Occipital lobe (tissue), 3 donors: ENCODE measurements at places on chromosomes 2 and 18. TPM values are rescaled to one million over a fixed set of nuclear protein-coding genes. Genes with fewer than 3 reads are reported as not detected.

DNA sequence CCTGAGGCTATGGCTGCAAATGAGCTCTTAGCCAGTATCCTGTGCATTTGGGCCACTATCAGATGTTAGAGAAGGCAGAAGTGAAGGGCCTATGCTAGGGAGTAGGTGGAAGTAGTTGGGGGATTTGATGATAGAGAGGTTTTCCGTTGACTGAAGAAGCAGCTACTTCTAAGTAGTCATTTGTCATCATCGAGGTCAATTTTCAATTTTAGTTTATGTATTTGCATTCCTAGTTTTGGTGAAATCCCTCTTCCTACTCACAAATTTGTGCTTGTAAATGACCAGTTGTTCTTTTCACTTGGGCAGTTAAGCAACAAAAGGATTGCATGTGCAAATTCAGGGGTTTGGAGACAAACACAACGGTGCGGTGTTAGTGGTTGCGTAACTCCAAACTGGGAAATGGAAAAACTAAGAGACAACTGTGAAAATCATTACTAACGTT is 48.5 kb upstream of the PELI1 start:
- no peak for DNase-seq

GRCh38 chr2:56630286-56630685 is 446.5 kb downstream of the CCDC85A start:
- no peak for DNase-seq

GRCh38 chr2:183459466-183459865 is 335.2 kb downstream of the NUP35 start:
- DNase-seq = no peak

DNA sequence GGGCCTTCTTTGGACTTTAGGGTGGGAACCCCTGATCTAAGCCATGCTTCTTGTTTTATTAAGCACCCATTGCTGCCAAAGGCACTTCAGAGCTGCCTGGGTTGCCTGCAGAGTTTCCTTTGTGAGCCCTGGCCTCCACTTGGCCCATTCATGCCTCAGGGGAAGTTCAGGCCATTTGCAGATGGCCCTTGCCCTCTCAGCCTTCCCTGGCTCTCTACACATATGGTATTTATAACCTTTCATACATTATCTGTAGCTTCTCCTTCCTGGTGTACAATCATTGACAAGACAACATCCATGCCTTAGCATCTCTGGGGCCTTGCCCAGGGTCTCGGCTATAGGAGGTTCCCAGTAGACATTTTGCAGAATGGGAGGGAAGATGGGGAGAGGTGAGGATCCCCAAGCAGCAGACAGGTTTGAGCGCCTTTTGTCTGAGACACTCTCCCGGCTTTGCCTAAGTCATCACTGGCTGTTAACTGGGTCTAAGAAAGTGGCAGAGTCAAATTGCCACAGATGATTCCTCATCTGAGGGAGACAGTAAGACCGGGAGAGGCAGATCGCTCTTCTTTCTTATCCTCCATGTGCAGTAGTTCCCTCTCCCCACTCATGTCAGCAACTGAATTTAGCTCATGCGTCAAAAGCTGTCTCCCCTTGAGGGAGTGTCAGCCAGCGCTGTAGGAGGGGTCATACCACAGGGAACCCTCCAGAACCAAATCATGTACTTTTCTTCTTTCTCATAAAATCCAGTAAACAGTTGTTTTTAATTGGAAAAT is 2.7 kb downstream of the EHD3 start:
- DNase-seq = no peak

The IHH gene
- 0.16 TPM for total RNA-seq

The LRRC30 gene
- not detected for total RNA-seq

The TFPI gene
- total RNA-seq = 35.2 TPM

The CACNB4 gene
- 70.2 TPM for total RNA-seq

The LINC00305 gene
- total RNA-seq = not detected
